ENCODE measurements at places on chromosomes 5 and 9.

GRCh38 chr9:133792721-133793470, 54.7 kb upstream of the SARDH start:
- DNase-seq: peak; percentile 14

DNA sequence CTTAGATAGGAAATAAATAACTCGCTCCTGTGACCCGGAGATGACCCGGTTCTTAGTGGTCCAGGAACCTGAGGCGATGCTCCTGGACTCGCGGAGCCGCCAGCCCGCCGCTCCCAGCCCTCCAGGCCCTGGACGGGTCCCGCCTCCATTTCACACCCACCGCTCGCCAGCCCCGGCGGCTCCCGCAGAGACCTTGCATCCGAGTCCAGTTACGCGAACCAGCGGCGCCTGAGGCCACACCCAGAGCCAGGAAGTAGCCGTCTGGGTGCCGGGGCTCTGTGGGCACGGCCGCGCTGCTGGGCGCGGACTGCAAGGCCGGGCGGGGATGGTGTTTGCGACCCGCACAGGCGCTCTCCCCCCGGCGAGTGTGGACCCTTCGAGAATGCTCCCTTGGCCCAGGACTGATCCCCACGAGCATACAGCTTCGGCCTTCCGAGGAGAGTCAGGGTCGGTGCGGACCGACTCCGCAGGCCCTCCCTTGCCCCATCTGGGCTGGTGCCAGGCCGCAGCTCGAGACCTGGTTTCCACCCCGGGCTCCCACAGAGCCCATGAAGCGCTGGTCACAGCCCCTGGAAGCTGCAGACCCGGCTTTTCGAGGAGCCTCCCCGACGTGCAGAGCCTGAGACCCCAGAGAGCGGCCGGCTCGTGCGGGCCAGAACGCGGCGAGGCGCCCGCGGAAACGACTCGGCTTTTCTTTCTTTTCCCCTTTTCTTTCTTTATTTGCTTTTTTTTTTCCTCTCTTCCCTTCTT, 5.2 kb upstream of the BARX1 start:
- no peak for DNase-seq

DNA sequence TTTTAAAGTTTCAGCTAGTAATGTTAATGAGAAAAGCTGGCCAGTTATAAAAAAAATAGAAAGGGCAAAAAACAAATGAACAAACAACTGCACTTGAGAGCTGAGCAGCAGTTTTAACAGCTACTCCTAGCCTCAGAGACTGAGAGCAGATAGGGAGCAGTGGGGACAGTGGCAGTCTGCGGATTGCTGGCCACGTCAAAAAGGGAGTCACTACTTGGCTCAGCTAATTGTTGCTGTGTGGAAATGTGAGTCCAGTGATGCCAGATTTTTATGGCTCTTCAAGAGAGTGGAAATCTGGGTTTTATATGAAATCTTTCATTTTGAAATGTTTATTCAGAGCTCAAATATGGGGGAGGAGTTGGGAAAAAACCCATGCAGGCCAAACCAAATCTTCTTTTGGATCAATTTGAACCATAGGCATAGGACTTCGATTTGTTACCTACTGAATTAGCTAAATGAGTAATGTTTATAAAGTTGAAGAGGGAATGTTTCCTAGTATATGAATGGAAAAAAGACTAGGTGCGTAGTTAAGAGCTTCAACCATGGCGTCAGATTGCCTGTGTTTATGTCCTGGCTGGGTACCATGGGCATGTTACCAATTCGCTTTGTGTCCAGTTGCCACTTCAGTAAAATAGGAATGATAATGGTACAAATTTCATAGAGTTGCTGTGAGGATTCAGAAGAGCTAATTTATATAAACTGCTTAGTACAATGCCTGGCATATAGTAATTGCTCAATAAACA, 102.1 kb downstream of the PAM start:
- no peak for DNase-seq

GRCh38 chr9:107711542-107711941, 222.0 kb upstream of the KLF4 start:
- no peak for DNase-seq

GRCh38 chr9:130185017-130185416, 12.8 kb downstream of the NCS1 start:
- DNase-seq: no peak

DNA sequence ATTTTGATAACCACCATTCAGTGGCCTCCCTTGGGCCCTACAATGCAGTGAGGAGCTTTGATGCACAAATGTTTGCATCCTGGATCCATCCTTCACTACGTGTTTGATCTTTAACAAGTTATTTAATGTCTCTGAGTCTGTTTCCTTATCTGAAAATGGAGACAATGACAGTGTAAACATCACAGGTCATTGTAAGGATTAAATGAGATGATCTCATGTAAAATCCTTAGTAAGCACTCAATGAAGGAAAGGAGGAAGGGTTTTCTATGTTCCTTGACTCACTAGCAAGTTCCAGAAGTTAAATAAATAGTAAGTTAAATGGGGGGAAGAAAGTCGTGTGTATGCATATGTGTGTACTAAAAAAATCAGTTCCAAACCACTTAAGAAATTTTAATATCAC, 9.8 kb upstream of the SLC36A3 start:
- DNase-seq: no peak

- no peak for DNase-seq
Measured at GRCh38 chr5:140222416-140222815, 47.4 kb downstream of the CYSTM1 start.

DNA sequence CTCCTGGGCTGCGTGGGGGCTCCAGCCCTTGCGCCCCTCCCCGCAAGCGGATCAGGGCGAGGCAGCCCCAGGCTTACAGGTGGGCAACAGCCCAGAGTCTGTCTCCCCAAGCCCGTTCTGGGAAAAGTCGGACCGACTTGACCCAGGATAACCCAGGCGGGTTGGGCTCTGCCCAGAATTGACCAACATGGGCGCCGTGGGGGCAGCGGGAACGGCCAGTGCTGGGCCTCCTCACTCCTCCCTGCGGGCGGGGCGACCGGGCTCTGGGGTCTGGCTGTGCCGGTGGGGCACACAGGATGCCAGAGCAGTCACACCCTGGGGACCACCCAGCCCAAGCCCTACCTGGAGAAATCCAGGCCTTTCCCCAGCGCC, 15.3 kb upstream of the SYNPO start:
- DNase-seq: no peak

DNA sequence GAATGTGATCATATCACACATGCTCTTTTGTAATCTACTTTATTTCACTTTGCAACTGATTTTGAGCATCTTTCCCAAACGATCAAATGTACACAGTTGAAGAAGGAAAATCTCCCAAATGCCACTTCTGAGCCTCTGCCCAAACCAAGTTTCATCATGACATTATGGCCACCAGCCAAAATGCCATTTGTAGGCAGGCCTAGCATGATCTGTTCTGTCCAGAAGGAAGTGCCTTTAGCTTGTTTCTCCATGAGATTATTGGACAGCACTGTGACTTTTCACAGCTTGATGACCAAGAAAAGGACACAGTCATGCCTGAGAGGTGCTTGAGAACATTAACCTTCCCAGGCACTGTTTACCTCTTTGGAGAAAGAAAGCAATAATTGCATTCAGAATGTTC, 73.2 kb upstream of the PIP5K1B start:
- DNase-seq: no peak

DNA sequence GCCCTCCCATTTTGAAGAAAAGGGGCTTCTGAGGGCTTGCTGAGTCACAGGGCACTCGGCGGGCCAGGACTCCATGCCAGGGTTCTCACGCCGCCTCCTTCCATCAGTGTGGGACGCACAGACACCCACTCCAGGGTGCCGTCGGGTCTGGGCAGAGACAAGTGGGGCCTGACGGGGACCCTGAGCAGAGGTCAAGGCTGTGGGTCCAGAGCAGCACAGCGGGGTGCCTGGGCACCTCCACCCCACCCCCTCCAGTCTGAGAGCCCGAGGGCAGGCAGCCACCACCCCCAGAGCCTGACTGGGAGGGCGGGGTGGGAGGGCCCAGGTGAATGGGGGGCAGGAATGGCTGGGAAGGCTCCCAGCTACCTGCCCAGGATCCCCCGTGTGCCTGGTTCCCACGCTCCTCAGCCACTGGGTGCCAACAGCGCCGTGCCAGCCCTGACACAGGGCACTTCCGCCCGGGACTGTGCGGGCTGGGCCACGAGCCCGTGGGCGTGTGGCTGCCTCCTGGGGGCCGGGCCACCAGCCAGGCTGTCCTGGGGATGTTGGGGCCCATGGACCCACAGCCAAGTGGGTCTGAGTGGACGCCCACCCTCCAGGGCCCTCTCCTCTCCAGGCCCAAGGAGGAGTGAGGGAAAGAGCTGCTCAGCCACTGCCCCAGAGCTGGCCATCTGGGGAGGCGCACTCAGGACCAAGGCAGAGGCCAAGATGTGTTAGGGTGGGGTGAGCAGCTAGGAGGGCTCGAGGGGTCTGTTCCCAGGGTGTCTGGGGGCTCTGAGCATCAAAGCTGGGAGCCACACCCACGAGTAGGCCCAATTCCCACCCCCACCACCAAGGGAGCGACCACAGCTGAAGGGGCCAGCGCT, 10.1 kb upstream of the NRARP start:
- DNase-seq: no peak

DNA sequence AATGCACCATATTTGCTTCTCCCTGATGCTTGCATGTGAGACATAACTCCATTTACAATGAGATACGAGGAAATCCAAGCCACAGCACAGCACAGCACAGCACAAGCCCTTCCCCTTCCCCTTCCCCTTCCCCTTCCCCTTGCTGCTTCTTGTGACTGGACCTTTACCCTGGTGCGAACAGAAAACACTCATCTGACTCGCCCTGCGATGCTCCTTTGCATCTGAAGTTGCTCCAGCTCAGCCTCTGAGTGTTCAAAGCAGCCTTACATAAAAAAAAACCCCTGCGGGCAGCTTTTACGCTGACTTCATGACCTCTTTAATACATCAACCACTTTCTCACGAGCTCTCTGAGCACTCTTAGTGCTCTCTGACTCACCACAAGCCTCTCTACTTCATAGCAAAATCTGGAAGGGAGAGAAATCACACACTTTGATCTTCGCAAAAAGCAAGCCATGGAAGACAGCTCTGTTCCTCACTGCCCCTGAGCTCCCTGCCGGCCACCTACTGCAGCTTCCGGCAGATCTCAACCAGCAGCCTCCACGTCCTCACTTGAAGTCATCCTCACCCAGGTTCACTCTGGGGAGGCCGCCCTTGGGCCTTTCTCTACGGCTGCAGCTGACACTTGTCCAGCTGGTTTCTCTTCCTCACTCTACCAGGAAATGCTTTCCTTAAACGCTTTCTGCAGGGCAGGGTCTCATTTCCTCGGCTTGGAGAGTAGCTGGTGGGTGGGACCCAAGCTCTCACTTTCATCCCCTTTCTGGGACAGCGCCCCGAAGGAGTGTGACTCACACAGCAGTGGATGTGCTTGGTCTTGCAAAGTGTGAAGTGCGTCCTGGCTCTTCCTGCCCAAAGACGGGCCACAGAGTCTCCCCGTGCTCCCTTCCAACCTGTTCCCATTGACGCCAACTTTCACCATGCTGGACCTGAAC, 5.3 kb downstream of the SLC34A1 start:
- peak; percentile 24 for DNase-seq

- DNase-seq: no peak
Measured at GRCh38 chr9:109751253-109751652, 28.7 kb upstream of the PALM2AKAP2 start.

DNA sequence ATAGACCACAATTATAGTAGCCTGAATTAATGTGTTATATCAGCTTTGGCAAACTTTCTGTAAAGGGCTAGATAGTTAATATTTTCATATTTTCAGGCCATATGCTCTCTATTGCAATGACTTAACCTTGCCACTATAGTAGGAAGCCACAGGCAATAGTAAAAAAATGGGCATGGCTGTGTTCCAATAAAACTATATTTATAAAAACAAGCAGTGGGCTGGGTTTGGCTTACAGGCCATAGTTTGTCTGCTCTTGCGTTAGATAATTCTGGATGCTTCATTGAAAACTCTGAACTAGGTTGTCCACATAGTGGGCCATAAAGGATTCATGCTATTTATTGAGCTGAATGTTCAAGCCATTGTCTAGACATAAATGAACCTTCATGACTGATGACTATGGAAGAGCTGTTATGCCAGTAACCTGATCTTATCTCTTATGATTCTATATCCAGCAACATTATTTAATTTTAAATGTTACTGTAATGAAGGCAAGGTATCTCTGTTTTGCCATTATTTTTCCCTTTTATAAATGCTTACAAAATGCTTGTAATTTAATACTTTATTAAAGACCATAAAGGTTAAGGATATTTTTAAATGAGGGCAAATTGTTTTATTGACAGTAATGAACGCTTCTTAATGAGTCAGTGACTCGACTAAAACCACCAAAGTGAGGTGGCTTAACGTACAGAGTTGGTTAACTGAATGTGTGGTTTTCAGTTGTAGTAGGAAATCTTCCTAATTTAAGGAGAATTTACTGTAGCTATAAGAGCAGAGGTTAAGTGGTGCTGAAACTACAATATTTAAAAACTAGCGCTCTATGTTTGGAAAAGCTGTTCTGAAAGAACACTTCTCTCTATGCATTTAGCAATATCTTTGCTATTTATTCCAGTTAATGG, 560.6 kb downstream of the PRR16 start:
- DNase-seq: no peak

DNA sequence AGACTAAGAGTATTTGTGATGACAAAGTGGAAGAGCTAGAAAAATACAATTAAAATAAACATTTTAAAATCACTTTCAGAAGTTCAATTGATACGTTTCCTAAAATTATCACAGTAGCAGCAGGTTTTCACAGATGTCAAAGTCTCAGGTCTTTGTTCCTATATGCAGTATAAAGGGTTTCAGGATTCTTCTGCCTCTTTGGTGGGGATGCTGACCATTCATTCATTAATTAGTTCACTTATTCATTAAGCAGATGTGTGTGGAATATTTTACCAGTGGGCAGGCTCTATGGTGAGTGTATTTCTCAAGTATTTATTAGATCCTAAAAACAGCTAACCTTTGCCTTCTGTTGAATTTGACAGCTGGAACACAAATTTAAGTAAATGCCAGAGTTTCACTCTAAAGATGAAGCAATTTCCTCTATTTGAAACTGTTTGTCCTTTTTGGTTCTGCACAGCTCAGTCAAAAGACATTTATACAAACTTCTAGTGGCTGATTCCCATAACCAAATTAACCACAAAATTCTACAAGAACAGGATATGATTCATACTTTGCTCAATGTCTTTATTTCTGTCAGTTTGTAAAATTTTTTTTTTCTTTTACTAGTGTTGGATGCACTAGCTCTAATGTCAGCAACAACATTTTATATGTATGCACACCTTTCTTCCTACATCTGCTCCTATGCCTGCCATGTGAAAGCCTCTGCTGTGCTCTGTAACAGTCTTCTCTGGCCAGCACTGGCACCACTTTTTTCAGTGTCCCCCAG, 75.9 kb upstream of the PRR16 start:
- no peak for DNase-seq

GRCh38 chr5:166980666-166981065, 1310.8 kb upstream of the WWC1 start:
- no peak for DNase-seq

GRCh38 chr9:37327553-37327952, 94.9 kb upstream of the GRHPR start:
- no peak for DNase-seq
